Thoracic aorta (tissue), 2 donors: ENCODE measurements at places on chromosomes 6 and 20. TPM values are rescaled to one million over a fixed set of nuclear protein-coding genes. Genes with fewer than 3 reads are reported as not detected.

DNA sequence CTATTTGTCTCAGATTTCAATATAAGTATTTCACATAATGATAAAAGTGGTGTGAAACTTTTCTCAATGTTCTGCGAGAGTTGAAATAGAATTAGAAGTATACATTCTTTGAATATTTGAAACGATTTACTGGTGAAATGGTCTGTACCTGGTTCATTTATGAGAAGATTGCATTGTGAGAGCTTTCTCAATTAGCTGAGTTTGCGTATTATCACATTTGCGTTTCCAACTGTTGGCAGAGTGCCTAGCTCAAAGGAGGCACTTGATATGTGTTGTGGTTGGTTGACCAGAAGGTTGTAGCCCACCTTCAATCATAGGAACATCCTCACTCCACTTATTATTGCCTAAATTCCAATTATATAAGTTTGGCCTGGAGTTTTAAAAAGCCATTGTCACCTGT is 58.8 kb upstream of the EXOC2 start:
- DNase-seq = no peak

DNA sequence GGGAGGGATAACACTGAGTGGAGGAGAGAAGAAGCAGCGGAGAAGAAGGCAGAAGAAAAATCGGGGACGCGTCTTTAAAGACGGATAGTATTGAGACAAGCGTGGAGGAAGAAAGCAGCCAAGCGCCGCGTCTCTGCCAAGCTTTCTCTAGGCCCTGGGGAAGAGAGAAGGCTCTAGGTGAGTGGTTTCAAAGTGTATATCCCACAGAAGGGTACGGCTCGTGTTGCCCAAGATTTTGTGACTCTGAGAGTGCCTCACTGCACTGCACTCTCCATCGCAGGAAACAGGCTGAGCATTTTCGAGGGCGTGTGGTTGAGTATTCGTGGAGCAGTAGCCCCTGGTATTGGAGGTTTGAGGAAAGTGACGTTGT is 185.4 kb downstream of the TRIM27 start:
- DNase-seq = no peak

DNA sequence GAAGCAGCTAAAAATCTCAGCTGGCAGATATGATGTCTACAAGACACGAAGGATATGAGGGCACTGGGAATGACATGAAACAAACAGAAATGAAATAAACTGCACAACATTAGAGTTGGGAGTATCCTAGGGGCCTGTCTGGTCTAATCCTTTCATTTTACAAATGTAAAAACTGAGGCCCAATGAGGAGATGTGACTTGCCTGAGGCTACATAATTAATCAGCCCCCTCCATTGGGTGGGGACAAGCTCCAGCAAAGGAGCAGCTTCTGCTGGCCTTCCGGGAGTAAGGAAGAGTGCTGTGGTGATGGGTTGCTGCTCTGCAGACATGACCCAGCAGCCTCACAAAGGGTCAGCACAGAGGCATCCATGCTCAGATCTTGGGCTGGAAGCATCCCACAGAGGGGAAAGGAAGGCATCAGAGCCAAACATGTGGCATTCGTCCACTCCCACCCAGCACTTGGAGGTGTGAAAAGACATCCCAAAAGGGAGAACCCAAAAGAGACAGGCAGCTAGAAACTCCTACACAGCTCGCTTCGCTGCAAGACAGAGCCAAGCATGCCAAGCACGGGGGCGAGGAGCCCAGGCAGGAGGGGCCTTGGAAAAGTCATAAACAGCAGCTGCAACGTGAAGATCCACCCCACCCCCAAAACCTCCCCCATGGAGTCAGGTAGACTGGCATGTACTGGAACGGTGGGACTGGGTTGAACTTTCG is 183.7 kb downstream of the UNC5CL start:
- DNase-seq = no peak

DNA sequence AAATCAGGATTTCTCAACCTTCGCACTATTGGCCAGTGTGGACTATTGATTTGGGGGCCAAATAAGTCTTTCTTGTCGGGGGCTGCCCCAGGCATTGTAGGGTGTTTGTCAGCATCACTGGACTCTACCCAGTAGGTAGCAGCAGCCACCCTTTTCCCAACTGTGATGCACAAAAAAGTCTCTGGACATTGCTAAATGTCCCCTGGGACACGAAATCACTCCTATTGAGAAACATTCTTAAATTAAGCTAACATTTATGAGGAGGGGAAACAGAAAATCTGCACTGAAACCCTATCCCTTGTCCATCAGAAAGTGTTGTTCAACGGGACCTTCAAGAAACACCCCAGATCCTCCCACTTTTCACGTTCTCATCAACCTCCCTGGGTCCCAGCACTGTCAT is 54.2 kb downstream of the NFATC2 start:
- no peak for DNase-seq

- DNase-seq = no peak
Measured at GRCh38 chr20:20609522-20609921, 102.9 kb downstream of the RALGAPA2 start.

DNA sequence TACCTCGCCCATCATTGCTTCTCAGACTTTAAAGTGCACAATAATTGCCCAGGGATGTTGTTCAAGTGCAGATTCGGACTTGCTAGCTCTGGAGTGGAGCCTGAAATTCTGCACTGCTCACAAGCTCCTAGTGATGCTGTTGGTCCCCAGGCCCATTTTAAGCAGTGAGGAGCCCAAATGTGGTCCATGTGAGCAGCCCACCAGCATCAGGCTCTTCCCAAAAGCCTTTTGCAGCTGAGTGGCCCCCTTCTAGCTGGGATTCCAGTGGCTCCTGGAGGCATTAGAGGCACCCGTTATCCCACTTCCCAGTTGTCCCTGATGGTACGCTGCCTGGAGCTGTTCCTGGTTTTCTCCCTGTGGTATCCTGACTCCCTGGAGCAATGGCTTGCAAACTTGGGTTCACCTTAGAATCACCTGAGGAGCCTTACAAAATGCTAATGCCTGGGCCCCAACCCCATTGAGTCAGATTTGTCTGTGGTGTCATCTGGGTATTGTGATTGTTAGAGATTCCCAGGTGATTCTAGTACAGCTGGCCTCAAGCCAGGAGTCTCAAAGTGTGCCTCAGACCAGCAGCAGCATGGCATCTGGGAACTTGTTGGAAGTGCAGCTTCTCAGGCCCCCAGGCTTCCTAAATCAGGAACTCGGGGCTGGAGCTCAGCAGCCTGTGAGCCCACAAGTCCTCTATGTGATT is 186.9 kb upstream of the SLC24A3 start:
- no peak for DNase-seq

VSX1 gene
- total RNA-seq = not detected

CYP39A1 gene
- 1.1 TPM for total RNA-seq

CPXM1 gene
- total RNA-seq = not detected

LY6G6C gene
- total RNA-seq = not detected

SLC17A2 gene
- total RNA-seq = not detected
